ENCODE measurements at places on chromosomes 1 and 21.
A peak's percentile ranks its signal among the peaks of the same experiment; 100 is the strongest.

GRCh38 chr1:192601567-192601966 is 26.0 kb downstream of the RGS1 start:
- H3K36me3 ChIP-seq: no peaks in the 10 kb centered on the region
- DNase-seq: no peak
- no peaks in the 10 kb centered on the region for H3K27me3 ChIP-seq

DNA sequence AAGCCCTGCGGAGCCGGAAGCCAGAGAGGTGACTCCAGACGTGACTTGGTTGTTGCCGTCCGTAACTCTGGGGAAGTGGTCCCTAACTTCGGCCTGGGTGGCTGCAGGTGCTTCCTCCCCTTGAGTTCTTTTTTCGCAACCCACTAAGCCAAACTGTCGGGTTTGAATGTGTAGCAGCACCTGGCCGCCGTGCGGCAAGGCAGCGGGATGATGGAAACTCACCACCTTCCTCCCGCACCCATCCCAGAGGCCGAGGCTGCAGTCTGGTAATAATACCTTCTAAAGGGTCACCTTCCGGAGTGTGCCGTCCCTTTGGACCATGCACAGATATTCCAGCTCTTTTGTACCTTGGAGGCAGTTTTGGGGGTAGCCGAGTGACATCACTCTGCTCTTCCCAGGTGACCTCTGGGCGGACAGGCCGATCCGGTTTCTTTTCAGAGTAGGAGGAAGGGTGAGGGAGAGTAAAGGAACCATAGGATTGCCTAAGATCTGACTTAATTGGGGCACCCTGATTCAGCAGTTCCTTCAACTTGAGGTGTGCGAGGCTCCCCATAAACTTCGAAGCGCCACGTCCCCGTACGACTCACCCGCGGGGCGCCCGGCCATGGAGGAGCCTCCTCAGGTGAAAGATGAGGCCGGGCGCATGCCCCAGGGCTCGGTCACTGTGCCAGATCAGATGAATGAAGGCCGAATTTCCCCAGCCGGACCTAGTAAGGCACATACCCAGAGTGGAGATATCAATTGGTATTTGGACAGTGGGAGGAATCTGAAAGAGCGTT is 1.0 kb downstream of the KCNK1 start:
- peaks cover 16% of the 10 kb centered on the region for H3K4me1 ChIP-seq
- peak overlapping the region; percentile 81 for H3K4me3 ChIP-seq
- H3K27me3 ChIP-seq: no peaks in the 10 kb centered on the region
- H3K36me3 ChIP-seq: no peaks in the 10 kb centered on the region

DNA sequence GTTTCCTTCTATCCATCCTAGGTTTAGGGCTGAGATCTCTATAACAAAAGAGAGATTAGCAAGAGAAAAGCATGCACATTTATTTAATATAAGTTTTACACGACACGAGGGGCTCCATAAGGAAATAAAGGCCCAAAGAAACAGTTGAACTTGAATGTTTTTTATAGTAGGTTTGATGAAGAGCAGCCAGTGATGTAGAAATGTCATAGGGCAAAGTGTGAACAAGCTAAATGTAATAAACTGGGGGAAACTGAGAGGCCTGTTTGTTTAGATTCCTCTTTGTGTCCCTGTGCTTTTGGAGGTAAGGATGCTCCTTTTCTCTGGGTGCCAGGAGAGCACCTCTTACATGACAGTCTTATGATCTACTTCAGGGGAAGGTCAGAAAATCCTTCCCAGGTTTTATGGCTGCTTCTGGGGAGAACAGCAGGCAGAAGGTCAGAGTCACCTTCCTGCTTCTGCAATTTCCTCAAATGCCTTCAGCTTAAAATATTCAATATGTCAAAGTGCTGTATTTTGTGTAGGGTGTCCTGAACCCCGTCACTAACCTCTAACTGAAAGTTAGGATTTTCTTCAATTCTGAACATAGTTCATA is 9.5 kb upstream of the HORMAD1 start:
- no peak overlapping the region for H3K27ac ChIP-seq
- no peaks in the 10 kb centered on the region for H3K4me1 ChIP-seq
- no peaks in the 10 kb centered on the region for H3K36me3 ChIP-seq

- H3K4me3 ChIP-seq: no peak overlapping the region
- H3K36me3 ChIP-seq: no peaks in the 10 kb centered on the region
Observed at GRCh38 chr1:14590411-14591180, 7.9 kb upstream of the KAZN start.

- DNase-seq: no peak
- no peak overlapping the region for H3K4me3 ChIP-seq
- H3K27me3 ChIP-seq: no peaks in the 10 kb centered on the region
- no peak overlapping the region for H3K27ac ChIP-seq
- no peaks in the 10 kb centered on the region for H3K36me3 ChIP-seq
- no peaks in the 10 kb centered on the region for H3K4me1 ChIP-seq
Observed at GRCh38 chr1:237183963-237184540, 142.1 kb downstream of the RYR2 start.

GRCh38 chr1:192462616-192463015 is 113.0 kb upstream of the RGS1 start:
- DNase-seq: no peak
- no peak overlapping the region for H3K4me3 ChIP-seq
- no peaks in the 10 kb centered on the region for H3K4me1 ChIP-seq
- H3K36me3 ChIP-seq: no peaks in the 10 kb centered on the region
- no peak overlapping the region for H3K27ac ChIP-seq

DNA sequence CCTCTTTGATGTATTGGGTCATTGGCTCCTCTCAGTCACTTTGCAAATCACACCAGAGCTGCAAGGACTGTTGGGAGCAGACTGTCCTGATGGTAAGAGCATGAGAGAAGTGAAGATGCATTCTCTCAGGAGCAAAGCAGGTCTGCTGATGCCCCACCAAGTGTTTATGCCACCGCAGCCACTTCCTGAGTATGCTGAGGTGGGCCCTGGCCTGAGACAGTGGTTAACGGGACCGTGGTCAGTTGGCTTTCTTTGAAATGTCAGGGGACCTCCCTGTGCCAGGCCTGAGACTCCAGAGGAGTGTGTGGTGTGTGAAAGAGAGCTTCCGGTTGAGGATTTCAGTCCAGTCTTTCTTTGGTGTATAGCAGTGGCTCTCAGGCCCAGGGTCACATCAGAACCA is 79.4 kb downstream of the SPATA46 start:
- H3K27me3 ChIP-seq: no peaks in the 10 kb centered on the region
- no peak overlapping the region for H3K27ac ChIP-seq
- no peaks in the 10 kb centered on the region for H3K4me1 ChIP-seq
- no peaks in the 10 kb centered on the region for H3K36me3 ChIP-seq
- DNase-seq: no peak
- no peak overlapping the region for H3K4me3 ChIP-seq

- DNase-seq: no peak
- no peaks in the 10 kb centered on the region for H3K4me1 ChIP-seq
- peaks cover 34% of the 10 kb centered on the region for H3K36me3 ChIP-seq
- no peak overlapping the region for H3K4me3 ChIP-seq
- H3K27me3 ChIP-seq: no peaks in the 10 kb centered on the region
Observed at GRCh38 chr1:31348449-31348848, 24.4 kb downstream of the FABP3 start.

- peaks cover 40% of the 10 kb centered on the region for H3K36me3 ChIP-seq
- H3K4me3 ChIP-seq: peak overlapping the region; percentile 89
- H3K4me1 ChIP-seq: peaks cover 52% of the 10 kb centered on the region
- peak overlapping the region; percentile 96 for H3K27ac ChIP-seq
- no peaks in the 10 kb centered on the region for H3K27me3 ChIP-seq
- no peak for DNase-seq
Observed at GRCh38 chr1:145995148-145995881, 1.1 kb downstream of the TXNIP start.

- no peak for DNase-seq
- no peak overlapping the region for H3K27ac ChIP-seq
- H3K27me3 ChIP-seq: no peaks in the 10 kb centered on the region
- H3K36me3 ChIP-seq: no peaks in the 10 kb centered on the region
Observed at GRCh38 chr1:212232090-212232489, 53.1 kb upstream of the PPP2R5A start.

All from vagina (tissue), 2 donors.